ENCODE measurements at places on chromosomes 11 and 22.

DNA sequence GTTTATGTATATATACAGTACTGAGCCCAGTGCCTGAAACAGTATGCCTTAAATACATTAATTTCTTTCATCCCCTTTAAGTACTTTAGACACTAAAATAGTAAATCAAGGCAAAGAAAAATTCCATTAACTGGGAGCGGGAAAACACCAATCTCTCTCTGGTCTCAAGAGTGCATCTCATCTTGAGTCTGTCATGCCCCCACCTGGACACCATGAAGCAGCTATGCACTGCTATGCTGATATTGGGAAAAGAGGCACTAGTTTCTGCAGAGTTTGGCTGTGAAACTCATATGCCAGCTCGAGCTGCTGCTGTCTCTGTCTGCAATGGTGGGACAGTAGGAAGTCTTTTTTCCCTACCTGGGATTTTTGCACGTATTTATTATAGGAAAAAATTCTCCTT is 754.4 kb upstream of the RAG2 start:
- no peak for DNase-seq

GRCh38 chr11:120629407-120630080 is 118.0 kb downstream of the GRIK4 start:
- DNase-seq: no peak

DNA sequence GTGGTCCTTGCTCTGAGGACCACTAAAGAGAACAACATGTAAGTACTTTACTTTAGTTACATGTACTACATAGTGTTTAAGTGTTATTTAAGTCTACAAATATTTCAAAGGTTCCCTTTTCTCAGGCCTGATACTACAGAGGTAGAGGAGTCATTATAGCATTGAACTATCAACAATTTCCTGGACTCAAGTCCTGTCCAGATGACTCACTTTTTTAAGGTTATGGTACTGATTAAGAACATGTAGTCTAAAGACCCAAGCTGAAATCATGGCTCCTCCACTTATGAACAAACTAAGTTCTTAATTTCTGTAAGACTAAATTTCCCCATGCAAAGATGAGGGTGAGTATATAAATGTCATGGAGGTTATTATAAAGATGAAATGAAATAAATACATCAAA is 74.7 kb downstream of the NARS2 start:
- no peak for DNase-seq

DNA sequence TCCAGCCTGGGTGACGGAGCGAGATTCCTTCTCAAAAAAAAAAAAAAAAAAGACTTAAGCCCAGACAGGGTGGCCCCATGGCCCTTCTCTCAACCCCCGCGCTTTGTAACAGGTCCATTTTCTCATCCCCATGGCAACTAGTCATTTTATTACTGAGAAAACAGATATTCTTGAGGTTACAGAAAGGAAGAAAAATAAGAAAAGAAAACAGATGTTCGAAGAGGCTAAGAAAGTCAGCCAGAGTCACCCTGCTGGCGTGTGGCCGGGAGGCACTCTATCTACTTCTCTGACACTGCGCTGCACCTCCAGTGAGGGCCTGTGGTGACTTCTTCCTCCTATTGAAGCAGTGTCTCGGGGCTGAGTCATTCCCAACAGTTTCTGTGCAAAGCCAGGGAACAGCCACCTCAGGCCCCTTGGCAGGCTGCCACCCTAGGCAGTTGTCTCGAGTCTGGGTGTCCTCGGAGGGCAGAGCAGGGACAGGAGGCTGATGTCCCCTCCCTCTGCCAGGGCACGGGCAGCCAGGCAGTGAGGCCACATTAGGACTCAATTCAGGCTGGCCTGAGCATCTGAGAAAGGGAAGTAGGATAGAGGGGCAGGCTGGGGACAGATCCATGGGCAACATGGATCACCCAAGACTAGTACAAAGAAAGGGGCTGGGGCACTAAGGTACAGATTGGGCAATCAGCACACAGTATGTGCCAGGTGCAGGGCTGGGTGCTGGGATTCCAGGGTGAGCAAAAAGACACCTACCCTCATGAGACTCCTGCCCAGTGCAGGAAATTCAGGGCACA is 16.4 kb upstream of the SYVN1 start:
- peak; percentile 64 for DNase-seq

DNA sequence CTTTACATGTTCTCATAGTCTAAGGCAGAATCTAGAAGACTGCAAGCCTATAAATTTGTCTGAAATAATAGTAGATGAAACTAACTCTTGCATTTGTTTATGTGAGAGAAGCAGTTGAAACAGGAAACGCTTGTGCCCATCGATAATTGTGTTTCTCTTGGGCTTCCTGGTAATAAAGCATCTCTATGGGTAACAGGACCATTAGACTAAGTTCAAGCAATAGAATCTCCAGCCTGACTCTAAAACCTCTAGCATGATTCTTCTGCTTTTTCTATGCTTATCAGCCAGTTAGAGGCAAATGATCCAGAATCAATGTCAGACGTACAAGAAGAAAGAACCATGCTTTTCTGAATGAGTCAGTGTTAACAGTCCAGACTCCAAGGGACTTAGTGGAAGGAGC is 1734.4 kb downstream of the LRRC4C start:
- no peak for DNase-seq

DNA sequence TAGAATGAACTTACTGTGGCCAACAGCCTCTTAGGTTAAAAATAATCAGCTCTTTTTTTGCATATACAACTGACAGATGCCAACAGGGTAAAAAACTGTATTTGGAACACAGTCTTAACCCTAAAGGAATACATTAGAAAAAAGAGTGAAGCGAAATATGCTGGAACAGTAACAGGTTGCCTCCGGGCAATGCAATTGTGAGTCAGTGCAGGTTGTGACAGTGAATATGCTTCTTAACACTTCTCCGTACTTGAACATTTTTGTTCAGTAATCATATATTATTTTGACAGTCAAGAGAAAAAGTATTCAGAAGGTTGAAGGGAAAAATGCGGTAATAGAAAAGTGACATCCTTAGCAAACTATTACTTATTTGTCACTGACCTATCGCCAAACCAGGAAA is 98.5 kb downstream of the DBX1 start:
- no peak for DNase-seq

- no peak for DNase-seq
These were observed 5.2 kb upstream of the PTGDR2 start for GRCh38 chr11:60860943-60861342.

DNA sequence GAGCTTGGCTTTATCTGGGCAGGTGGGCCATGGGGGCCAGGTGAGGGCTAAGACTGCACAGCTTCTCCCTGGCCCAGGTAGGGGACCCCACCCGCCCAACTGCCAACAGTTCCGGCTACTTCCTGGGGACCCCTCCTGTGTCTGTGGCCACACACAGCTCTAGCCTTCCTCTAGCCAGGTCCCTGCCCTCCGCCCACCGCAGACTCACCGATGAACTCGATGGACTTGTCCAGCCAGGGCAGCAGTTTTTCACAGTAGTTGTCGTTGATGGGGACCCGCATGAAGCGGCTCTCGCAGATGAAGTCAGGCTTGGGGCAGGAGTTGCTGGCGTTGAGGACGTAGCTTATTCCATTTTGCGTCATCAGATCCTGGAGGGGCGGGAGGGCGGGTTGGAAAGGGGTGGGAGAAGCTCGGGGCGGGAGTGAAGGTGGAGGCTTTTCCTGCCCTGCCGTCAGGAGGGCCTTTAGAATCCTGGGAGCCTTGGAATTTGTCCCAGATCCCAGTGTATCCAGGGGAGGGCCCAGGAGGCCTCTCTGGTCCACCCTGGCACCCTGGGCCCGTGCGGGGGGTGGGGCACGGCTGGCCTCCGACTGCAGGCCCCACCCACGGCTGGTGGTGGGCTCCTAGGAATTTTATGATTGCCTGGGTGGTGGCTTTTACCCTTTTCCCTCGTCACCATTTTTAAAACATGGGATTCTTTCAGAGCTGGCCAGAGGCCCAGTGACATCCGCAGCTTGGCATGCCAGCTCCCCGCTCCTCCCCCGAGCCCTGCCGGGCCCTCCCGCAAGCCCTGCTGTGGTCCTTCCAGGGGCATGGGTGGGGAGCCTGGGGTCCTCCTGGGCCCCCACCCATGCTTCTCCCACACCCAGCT is 13.9 kb downstream of the DUSP8 start:
- DNase-seq: no peak

- DNase-seq: no peak
These were observed 36.7 kb downstream of the APLP2 start for GRCh38 chr11:130106381-130106780.

DNA sequence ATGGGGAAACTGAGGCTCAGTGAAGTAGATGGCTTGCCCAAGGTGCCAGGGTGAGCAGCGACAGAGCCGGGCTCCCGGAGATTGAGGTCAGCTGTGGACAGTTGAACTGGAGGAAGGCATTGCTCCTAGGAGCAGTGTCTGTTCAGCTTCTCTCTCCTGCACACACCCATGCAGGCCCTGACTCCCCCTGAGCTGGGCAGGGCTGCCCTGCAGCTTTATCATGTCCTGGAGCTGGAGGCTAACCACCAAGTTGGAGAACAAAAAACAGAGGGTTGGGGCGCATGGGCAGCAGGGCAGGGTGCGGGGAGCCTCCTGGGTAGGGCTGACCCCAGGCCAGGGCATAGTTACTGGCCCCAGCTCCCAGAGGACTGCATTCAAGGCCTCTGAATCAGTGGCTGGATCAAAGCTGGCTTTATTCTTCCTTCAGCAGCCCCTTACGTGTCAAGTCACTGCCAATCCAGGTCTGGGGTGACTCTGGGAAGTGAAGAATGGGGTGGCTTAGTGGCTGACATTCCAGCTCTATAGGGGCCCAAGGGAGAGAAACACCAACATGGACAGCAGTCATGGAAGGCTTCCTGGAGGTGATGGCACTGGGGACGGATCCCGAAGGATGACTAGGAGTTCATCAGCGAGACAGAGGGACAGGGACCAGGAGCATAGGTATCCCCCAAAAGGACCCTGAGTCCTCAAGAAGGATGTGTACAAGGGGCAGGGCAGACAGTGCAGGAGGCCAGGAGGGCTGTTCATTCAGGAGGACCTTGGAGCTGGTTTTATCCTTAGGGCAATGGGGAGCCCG is 83.8 kb downstream of the CACNA1I start:
- DNase-seq: no peak

- no peak for DNase-seq
These were observed 116.0 kb downstream of the RBFOX2 start for GRCh38 chr22:35912658-35913057.

All from SW 1271 (cell line).